ENCODE measurements at places on chromosomes 7 and 10. TPM values are rescaled to one million over a fixed set of nuclear protein-coding genes. Genes with fewer than 3 reads are reported as not detected.

DNA sequence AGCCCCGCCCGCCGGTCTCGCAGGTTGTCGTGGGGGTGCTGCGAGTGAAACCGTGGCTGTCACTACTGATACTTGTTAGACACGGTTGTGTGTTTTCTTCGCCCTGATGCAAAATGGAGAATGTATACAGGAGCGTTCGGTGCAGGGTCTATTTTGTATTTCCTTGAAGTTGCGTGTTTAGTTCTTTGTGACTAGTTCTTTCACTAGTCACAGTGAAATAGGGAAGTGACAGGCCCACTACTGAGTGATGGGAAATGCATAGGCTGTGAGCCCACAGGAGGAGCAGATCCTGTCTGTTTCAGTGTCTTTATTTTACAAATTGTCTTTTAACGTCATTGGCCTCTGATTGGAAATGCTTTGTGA is 675 bp downstream of the ABRAXAS2 start:
- DNase-seq: no peak

GRCh38 chr7:132584796-132585494 is 8.7 kb upstream of the PLXNA4 start:
- no peak for DNase-seq

- DNase-seq: peak; percentile 53
Observed at GRCh38 chr10:89367529-89367928, 10.3 kb upstream of the IFIT1B start.

- no peak for DNase-seq
Observed at GRCh38 chr10:80488539-80489066, 34.5 kb downstream of the TSPAN14 start.

The FGL2 gene
- total RNA-seq: 3.1 TPM

The STOX1 gene
- 0.29 TPM for total RNA-seq

GRCh38 chr7:83588602-83589240 is 60.2 kb downstream of the SEMA3E start:
- DNase-seq: no peak

DNA sequence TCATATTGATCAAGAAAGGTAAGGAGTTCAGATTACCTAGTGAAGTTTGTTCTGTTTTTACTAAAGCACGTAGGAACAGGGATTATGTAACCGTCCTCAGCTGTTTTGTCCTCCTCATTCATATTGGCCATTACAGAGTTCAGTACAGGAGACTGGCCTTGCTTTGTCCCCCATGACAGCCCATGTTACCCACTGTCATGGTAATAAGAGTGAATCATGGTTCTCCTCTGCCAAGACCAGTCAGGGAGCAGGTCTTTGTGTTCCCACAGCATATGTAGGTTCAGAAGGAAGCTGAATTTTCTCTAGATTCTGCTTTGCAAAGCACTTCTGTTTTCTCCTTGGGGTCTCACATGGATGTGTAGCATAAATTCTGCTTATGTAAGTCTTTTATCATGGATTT is 106.2 kb upstream of the GPR141 start:
- DNase-seq: no peak

DNA sequence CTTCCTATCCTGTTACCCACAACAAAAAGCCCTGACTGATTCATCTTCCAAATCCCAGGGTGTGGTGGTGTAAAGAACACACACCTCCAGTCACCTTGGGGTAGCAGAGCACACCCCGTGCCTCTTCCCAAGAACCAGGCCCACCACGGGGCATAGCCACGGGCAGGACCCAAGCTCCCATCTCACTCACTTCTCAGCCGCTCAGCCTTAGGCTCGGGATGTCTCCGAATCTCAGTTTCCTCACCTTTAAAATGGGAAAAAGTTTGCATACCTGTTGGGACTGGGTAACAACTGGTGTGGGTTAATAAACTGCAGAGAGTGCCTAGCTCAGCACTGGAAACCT is 139.0 kb downstream of the FGFR2 start:
- DNase-seq: no peak

GRCh38 chr7:63867127-63867526 is 131.5 kb upstream of the ZNF722 start:
- no peak for DNase-seq

DNA sequence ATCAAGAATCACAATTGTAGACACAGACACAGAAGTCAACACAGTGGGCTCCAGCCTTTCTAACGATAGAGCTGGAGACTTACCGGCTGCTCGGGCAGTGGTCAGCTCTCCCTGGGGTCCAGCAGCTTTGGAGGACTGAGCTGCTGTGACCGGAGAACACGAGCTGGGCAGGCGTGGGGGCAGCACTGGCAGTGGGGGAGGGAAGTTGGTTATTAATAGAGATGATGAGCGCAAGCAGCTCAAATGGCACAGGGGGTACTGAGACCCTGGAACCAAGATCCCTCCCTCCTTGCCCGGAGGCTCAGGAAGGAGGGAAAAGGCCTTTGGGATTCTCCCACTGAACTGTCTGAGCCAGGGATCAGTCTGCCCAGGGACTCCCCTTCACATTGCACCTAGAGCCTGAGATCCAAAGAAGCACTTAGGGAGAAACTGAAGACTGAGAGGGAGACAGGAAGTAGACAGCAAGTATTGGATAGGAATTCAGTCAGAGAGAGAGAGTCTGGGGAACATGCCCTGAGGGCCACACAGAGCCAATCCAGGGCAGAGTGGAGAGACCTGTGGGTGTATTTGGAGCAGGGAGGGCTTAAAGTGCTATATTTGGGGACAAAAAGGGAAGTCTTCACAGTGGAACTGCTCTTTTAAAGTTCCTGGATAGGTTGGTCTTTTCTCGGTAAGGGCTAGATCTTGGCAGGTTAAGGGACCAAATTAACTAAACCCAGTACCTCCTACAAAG is at the start of gene MYOZ1:
TSS of gene MYOZ1 (minus strand) at position 147 of the 733 bp plus-strand sequence. CDS start 1,457 bp downstream, outside the sequence.
- no peak for DNase-seq

Measured in CD8-positive, alpha-beta memory T cell (primary cell).